ENCODE measurements at places on chromosomes 7 and 10. TPM values are rescaled to one million over a fixed set of nuclear protein-coding genes. Genes with fewer than 3 reads are reported as not detected.

The PHTF2 gene
- total RNA-seq, result 36.6 TPM

The IGFBP1 gene
- not detected for total RNA-seq

DNA sequence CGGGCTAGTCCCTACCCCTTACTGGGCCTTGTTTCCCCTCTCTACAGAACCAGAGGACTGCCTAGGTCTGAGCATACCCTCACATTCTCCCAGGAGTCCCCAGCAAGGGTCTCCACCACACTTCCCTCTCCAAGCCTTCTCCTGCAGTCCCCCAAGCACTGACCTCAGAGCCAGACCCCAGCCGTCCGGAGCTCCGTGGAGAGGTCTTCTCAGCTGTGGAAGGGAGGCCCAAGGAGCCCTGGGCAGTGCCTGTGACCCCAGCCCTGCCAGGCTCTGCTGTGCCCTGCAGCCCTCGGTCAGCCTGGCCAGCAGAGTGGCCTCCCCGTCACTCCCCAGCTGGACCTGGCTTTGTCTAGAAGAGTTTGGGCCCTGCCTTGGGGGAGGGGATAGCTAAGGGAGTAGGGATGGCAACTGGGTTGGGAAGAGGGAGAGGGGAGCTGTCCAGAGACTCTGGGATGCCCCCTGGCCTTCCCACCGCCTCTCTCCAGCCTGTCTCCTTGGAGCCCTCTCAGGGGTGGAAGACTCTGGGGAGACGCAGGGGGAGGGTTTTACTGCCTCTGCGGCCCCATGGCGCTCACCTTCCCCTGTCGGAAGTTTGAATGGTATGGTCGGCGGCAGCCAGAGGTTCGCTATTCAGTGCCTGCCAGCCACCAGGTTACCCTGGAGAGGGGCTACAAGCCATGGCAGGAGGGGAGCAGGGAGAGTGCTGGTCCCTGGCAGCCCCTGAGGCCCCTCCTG lies at the start of gene C10orf105:
Gene C10orf105 (minus strand): TSS at position 315 of the 738 bp plus-strand sequence. CDS start 3,441 bp downstream, outside the sequence.
- H3K36me3 ChIP-seq, result no peaks in the 10 kb centered on the region
- no peak within 1 kb of the TSS for H3K4me3 ChIP-seq
- H3K4me1 ChIP-seq, result no peaks in the 10 kb centered on the region
- H3K27ac ChIP-seq, result no peak within 1 kb of the TSS

DNA sequence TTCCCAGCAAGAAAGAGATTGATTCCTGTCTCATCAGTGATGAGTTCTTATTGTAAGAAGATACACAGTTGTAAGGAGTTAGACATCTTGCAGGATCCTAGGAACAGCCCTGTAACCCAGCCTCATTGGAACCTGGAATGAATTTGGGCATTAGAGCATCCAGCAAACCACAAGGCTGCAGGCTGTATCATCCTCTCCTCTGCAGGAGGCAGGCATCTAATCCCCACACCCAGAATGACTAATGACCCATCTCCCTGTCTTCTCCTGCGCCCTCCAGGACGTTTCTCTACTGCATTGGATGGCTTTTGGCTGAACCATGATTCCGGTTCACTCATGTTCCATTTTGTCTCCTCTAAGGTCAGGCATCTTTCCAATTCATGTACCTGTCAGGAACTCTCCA lies 233.9 kb downstream of the POU6F2 start:
- no peak overlapping the region for H3K4me3 ChIP-seq
- no peaks in the 10 kb centered on the region for H3K27me3 ChIP-seq
- H3K36me3 ChIP-seq, result no peaks in the 10 kb centered on the region
- no peak for DNase-seq
- H3K4me1 ChIP-seq, result no peaks in the 10 kb centered on the region

- no peak for DNase-seq
- H3K36me3 ChIP-seq, result no peaks in the 10 kb centered on the region
- no peaks in the 10 kb centered on the region for H3K4me1 ChIP-seq
- H3K27ac ChIP-seq, result no peak overlapping the region
- peaks cover 35% of the 10 kb centered on the region for H3K27me3 ChIP-seq
- H3K4me3 ChIP-seq, result no peak overlapping the region
Measured at GRCh38 chr7:45566386-45566785, 7.8 kb upstream of the ADCY1 start.
